ENCODE measurements at places on chromosomes 11 and 22.
A peak's percentile ranks its signal among the peaks of the same experiment; 100 is the strongest.

GRCh38 chr11:75233754-75234172 lies 6.8 kb upstream of the TPBGL start:
- DNase-seq = no peak

DNA sequence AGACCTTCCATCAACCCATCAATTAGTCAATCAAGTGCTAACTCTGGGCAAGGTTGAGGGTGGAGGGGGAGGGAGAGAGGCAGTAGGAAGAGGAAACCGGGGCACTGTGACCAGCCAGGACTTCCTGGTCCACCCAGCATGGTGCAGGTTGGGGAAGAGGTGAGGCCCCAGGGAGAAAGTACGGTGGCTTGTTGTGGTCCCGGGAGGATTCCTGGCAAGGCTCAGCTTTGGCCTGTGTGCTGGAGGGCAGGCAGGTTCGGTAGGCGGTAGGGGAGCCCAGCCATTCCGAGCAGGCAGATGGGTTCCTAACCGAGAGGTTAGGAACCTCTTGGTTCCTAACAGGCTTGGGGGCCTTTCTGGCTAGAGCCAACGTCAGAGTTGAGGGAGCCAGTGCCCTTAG lies 10.8 kb downstream of the ST14 start:
- no peak for DNase-seq

GRCh38 chr11:15672825-15673224 lies 558.1 kb downstream of the INSC start:
- no peak for DNase-seq

- no peak for DNase-seq
Measured at GRCh38 chr22:45537734-45538181, 35.1 kb downstream of the FBLN1 start.

- DNase-seq = no peak
Measured at GRCh38 chr11:72741429-72741833, 10.8 kb downstream of the ARAP1 start.

- DNase-seq = peak; percentile 1
Measured at GRCh38 chr11:34840736-34841386, 75.3 kb downstream of the APIP start.

DNA sequence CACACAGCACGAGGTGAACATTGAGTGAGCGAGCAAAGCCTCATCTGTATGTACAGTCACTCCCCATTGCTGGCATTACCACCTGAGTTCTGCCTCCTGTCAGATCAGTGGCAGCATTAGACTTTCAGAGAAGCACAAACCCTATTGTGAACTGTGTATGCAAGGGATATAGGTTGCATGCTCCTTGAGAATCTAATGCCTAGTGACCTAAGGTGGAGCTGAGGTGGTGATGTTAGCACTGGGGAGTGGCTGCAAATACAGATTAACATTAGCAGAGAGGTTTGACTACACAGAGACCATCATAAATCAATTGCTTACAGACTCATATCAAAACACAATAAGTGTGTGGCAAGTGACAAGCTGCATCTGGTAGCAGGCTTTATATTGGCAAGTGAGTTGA lies 262.5 kb upstream of the ANO5 start:
- no peak for DNase-seq

DNA sequence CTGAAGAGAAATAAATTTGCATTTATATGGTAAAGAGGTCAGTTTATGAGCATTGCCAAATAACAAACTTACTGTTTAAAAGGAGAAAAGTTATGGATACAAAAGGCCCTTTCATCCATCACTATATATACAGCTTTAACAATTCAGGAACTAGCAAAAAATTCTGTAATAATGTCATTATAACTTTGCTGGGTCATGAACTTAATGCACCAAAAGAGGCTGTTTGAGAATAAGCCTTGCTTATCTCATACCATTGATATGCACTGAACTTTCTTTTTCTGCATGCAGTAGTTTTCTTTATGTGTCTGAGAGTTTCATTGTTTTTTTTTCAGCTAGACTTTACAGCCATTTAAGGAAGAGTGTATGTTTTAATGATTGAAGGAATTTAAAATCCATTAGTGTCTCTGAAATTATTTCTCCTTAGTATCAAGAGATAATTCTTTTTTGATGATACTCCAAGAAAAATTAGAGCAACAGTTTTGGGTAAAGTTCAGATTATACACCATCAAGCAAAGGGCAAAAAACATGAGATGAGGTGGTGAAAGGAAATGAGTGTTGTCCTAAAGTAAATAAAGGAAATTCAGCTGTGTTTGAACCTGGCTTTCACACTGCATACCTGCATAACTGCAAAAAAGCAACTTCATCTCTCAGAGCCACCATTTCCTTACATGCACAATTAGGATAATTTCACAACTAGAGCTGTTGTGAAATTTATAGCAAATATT lies 188.2 kb upstream of the ANO3 start:
- no peak for DNase-seq

- DNase-seq = no peak
Measured at GRCh38 chr11:67098799-67099429, 20.1 kb upstream of the KDM2A start.

DNA sequence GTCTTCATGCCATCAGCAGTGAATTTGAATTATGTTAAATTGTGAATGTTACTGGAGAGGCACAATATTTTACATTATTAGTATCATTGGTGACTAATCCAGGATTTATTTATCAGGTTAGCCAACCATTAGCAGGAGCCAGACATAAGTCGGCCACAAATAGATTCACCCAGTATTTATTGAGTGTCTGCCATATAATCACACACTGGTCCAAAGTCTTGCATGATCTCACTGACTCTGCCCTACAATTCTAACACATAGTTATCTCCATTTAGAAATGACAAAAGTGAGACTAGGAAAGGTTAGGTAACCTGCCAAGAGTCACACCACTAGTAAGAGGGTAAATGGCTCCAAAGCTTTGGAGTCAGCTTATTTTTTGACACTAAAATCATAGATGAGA lies 179.6 kb downstream of the BLID start:
- DNase-seq = no peak

GRCh38 chr11:2223153-2223794 lies 47.1 kb downstream of the ASCL2 start:
- DNase-seq = no peak

DNA sequence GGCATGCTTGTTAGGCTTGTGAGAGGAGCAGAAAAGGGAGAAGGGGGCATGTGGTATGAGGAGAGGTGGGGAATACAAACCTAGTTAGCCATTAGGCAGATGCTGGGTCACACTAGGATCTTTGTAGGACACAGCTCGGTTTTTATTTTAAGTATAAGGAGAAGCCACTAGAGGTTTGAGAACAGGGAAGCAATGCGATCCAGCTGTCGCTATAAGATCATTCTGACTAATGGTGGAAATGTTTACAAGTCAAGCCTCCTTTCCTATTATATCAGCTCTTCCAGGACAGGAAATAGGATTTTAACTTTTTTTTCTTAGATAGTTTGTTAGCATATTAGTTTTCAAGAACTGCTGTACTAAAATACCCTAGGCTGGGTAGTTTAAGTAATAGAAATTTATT lies 609.9 kb downstream of the INSC start:
- no peak for DNase-seq

DNA sequence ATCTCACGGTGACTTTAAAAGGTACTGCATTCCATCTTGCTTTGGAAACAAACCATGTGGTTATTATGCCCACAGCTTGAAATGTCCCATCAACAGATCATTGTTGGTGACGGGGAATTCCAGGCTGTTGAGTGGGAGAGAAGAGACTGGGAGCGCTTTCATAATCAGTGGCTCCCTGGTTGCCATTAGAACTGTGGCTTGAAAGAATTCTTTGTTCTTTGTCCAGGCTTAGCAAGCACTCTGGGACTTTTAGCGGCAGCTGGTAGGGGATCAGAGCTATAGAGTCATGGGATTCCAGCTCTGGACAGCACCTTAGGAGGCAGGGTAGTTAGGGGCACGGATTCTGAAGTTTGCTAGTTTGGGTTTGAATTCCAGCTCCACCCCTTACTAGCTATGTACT lies 22.0 kb downstream of the MMP20 start:
- DNase-seq = no peak

GRCh38 chr11:38819981-38820380 lies 2221.9 kb upstream of the RAG2 start:
- DNase-seq = no peak

- no peak for DNase-seq
Measured at GRCh38 chr11:115112754-115113153, 391.5 kb downstream of the CADM1 start.

GRCh38 chr11:36218283-36218921 lies 70.8 kb downstream of the COMMD9 start:
- no peak for DNase-seq

All from activated CD8-positive, alpha-beta memory T cell treated with anti-CD3 and anti-CD28 coated beads for 1 hour (primary cell).